ENCODE measurements at places on chromosomes 1 and 21. TPM values are rescaled to one million over a fixed set of nuclear protein-coding genes. Genes with fewer than 3 reads are reported as not detected.

GRCh38 chr1:41009466-41009865, 12.1 kb downstream of the SLFNL1 start:
- DNase-seq, result no peak
- no peak overlapping the region for H3K27ac ChIP-seq
- H3K4me3 ChIP-seq, result no peak overlapping the region
- H3K4me1 ChIP-seq, result no peaks in the 10 kb centered on the region
- H3K36me3 ChIP-seq, result peaks cover 73% of the 10 kb centered on the region

DNA sequence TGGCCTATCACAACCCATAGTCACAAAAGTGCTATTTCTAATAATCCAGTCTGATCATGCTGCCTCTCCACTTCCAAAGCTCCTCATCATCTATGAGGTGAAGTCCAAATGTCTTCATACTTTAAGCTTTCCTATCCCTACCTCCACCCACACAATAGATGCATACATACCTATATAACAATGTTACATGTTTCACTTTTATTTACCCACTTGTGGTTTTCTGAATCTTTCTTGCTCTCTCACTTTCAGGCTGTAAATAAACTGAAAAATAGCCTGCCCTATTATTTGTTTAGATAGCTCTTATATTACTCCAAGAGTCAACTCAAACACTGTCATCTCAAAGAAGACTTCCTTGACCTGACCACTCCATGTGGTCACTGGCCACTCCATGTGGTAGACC, 406.8 kb upstream of the BEND5 start:
- H3K27ac ChIP-seq, result no peak overlapping the region
- no peak overlapping the region for H3K4me3 ChIP-seq
- no peak for DNase-seq
- H3K27me3 ChIP-seq, result no peaks in the 10 kb centered on the region
- H3K36me3 ChIP-seq, result no peaks in the 10 kb centered on the region
- H3K4me1 ChIP-seq, result no peaks in the 10 kb centered on the region

DNA sequence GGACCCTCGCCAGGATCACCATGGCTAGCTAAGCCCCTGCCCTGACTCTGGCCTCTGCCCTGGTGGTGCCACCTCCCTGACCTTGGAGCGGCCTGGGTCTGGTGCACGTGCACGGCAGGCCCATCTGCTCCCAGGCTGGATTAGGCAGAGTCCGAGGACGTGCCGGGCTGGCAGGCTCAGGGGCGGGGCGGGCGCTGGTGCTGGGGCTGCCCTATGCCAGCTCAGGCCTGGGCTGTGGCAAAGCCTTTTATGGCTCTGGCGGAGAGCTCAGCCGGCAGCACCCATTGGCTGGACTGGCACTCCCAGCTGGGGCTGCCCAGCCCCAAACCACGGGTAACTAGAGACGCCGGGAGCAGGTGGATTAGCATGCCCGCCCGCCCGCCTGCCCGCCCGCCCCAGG, 17.1 kb upstream of the EDN2 start:
- peaks cover 25% of the 10 kb centered on the region for H3K4me1 ChIP-seq
- no peaks in the 10 kb centered on the region for H3K36me3 ChIP-seq
- H3K27me3 ChIP-seq, result peaks cover 3% of the 10 kb centered on the region
- DNase-seq, result no peak
- H3K27ac ChIP-seq, result no peak overlapping the region

DNA sequence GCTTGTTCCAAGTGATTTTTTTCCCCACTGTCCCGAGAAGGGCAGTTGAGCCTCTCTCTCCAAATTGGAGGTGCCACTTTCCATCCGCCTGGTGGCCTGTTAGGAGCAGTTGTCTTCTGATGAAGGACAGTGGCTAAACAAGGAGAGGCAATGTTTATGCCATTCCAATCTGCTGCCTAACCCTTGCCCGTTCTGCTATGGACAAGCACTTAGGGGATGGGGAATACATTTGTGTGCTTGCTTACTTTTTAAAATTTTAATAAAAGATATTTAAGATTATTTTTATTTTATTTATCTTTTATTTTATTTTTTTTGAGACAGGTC, 12.0 kb downstream of the COQ8A start:
- no peak overlapping the region for H3K4me3 ChIP-seq
- no peak for DNase-seq
- H3K4me1 ChIP-seq, result no peaks in the 10 kb centered on the region
- H3K27me3 ChIP-seq, result no peaks in the 10 kb centered on the region
- H3K36me3 ChIP-seq, result peaks cover 4% of the 10 kb centered on the region

CLCA1 gene
- total RNA-seq, result not detected

FCRL6 gene
- total RNA-seq, result 16.7 TPM

PFKFB2 gene
- total RNA-seq, result 35.9 TPM

Data from spleen (tissue), 13 donors.